Stimulated activated CD4-positive, alpha-beta T cell treated with anti-CD3 and anti-CD28 coated beads, Interleukin-2, amount 100 ng/mL, for 48 hours (primary cell): ENCODE measurements at places on chromosomes 1 and 21.

DNA sequence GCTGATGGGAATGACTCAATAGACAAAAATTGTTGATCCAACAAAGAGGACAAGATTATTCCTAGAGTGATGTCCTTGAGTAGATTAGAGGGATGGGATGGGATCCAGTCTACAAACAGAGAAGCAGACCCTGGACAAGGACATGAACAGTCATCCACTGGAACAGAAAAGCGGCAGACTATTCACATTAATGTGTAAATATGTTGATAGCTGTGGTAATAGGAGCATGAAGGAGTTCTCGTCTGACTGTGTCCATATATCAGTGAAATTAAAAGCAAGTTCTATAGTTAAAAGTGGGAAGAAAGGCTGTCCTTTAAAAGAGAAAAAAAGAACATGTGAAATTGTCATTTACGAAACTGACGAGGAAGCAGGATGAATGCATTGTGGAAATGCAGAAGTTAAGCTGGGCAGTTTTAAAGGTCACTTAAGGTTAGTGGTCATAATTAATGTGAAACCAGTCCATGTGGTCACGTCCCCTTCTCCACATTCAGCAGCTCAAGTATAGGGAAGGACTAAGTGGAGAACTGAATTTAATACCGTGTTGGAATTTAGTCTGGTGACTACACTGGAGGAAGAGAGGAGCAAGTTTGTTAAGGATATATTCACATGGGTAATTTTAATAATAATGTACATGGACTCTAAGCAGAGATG, 62.1 kb downstream of the PIK3R3 start:
- no peak for DNase-seq

DNA sequence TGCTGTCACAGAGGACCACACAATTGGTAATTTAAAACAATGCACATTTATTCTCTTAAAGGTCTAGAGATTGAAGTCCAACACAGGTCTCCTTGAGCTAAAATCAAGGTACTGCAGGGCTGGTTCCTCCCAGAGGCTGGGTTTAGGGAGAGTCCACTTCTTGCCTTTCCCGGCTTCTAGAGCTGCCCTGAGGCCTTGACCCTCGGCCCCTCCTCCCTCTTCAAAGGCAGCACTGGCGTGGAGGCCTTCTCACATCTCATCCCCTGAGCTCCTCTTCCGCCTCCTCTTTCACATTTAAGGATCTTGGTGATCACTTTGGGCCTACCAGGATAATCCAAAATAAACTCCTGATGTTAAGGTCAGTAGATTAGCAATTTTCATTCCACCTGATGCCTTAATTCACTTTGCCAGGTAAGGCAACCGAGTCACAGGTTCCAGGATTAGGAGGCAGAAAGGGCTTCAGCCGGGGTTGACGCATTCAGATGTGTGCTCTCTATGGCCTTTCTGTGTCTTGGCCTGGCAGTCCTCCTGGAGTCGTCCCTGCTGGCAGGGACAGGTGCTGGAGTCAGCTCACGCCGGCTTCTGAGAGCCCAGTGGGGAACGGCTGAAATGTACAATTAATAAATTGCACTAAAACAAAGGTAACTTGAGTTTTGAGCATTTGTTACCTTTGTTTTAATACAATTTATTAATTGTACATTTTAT, 61.2 kb upstream of the ABCG1 start:
- DNase-seq: no peak

DNA sequence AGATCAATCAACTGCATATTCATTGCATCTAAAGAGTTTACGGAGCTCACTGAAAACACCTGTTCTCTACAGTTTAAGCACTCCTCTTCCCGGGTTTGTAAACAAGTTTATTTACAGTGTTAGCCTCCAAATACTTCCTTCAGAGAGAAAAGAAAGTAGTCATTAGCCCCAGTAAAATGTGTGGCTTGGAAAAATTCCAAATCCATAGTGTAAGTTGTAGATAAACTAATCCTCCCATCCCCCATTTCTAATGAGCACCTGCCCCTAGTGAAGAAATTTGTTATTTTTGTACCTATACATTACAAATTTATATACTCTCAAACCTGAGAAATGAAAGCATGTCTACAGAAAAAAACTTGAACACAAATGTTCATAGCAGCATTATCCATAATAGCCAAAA, 21.9 kb downstream of the PUM1 start:
- no peak for DNase-seq

GRCh38 chr1:202168861-202169260, 8.5 kb upstream of the PTPN7 start:
- DNase-seq: no peak

DNA sequence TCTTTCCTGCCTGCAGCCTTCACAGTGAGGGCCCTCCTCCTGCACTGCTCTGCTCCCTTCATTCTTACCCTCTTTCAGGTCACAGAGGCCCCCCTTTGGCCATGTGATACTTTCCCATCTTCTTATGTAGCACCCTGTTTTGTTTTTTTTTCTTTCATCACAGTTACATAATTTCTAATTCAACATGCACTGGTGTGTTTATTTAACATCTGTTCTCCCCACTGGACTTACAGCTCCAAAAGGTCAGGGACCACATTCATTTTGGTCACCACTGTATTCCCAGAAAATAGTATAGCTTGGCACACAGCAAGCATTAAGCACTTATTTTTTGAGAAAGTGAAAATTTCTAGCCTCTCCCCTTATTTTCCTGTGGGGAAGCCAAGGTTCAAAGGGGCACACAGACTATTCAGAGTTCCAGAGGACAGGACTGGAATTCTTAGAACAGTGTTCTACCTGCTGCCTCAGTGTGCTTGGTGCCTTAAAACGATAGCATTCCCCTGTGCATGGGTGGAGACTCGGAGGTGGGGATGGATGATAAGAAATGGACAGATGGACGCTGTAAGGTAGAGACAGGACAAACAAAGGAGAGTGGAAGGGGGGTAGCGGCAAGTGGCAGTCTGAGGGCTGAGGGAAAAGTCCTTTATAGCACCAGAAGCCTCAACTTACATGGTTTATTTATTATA, 5.3 kb downstream of the DENND2D start:
- DNase-seq: no peak

DNA sequence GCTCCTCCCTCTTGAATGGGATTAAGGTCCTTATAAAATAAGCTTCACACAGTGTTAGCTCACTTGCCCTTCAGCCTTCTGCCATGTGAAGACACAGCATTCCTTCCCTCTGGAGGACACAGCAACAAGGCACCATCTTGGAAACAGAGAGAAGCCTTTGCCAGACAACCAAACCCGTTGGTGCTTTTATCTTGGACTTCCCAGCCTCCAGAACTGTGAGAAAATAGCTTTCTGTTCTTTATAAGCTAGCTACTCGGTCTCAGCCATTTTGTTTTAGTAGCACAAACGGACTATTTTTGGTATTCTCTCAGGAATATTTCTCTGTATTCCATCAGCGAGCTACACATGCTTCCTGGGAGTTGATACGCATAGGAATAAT, 58.6 kb upstream of the IRF2BP2 start:
- no peak for DNase-seq

DNA sequence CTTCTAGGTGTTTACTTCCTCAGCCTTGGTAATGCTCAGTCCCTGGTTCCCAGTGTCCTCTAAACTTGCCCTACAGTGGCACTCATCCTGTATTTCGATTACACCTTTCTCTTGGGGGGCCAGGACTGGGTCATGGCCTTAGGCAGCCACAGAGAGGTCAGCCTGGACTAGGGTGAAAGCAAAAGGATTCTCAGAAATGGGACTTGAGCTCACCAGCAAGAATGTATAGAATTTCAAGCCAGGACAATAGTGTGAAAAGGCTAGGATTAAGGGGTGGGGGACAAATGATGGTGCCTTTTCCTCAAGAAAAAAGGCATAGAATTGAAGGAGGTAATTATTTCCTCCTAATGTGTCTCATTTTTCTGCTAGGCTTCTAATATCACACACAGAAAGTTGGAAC, 166.8 kb upstream of the RUNX1 start:
- DNase-seq: no peak

GRCh38 chr1:211536606-211537005, 42.4 kb downstream of the SLC30A1 start:
- no peak for DNase-seq
